Activated T-cell treated with anti-CD3 and anti-CD28 coated beads, Interleukin-2, amount 50 U/mL, for 24 hours (primary cell): ENCODE measurements at places on chromosomes 6 and 20.

DNA sequence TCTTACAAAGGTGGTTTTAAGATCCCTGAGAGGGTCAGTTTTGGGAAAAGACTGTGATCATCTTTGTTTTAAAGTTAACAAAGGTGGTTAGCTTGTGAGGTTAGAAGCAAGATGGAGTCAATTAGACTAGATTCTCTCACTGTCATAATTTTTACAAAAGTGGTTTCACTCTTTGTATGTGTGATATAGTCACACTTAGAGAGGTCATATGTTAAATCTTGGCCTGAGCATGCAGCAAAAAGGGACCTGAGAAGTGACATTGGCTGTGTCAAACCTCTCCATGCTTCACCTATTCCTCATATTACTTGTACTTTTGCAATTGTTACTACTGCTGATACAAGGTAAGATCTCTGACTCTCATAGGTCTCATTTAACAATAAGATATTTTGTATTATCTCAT lies 368.0 kb downstream of the TBC1D32 start:
- no peak for DNase-seq

GRCh38 chr20:47392015-47392720 lies 35.7 kb upstream of the ZMYND8 start:
- no peak for DNase-seq

DNA sequence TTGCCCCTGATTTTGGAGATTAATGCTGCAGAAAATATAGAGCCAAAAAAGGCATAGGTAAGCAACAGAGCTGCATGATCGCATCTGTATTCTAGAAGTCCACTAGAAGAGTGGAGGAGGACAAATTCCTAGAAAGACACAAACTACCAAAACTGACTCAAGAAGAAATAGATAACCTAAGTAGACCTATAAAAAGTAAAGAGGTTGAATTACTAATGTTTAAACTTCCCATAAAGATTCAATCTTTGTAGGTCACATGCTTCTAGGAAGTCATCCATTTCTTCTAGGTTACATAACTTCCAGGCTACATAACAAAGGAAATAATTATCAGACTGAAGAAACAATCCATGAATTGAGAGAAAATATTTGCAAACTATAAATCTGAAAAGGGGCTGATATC lies 84.4 kb downstream of the JPH2 start:
- no peak for DNase-seq

- no peak for DNase-seq
Observed at GRCh38 chr6:46989398-46989797, 52.7 kb downstream of the ADGRF1 start.

- DNase-seq: no peak
Observed at GRCh38 chr20:3741836-3742458, 9.5 kb downstream of the HSPA12B start.

GRCh38 chr20:50594591-50595432 lies 84.6 kb downstream of the PTPN1 start:
- DNase-seq: no peak

- no peak for DNase-seq
Observed at GRCh38 chr6:131828080-131828479, 20.3 kb downstream of the ENPP1 start.
